HCEC 1CT (cell line): ENCODE measurements at places on chromosomes 6 and 20.
A peak's percentile ranks its signal among the peaks of the same experiment; 100 is the strongest.

DNA sequence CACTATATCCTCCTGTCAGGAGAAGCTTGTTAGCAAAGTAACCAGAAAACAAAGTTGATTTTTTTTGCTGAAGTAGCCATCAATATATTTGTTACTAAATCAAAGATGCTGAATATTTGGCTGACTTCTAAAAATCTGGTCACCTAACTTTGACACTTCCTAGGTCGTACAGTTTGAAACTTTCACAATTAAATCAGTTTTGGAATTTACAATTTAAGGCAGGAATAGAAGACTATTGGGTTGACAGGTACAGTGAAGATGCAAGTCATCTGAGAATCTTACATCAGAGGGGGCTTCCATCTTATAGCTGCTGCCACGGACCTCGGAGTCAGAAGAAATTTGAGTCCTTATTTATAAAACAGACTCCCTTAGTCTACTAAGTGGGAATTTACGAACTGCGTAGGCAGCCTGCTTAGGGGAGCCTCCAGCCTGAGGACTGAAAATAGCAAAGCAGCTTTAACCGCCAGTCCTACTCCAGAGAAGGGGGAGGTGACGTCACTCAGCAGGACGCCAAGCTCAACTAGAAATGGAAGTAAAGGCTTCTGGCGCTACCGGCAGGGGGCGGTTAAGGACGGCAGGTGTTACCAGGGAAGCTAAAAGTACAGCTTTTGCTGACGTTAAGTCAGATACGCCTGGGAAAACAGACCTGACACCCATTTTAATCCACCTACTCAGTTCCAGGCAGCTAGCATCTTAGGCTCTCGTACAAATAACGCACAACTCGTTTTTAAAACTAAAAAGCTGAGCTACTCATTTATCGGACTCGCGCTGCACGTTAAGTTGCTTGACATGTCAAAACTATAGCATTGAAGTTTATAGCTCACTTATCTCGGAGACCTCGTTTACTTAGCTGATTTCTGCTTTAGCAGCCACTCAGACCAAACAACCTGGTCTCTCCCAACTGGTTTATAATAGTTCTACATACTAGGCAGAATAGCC, 61.1 kb upstream of the HFE start:
- DNase-seq: peak; percentile 97

- no peak for DNase-seq
Measured at GRCh38 chr6:7155871-7156579, 48.3 kb downstream of the RREB1 start.

GRCh38 chr20:62575976-62576722, 66.2 kb upstream of the SLCO4A1 start:
- DNase-seq: no peak

- DNase-seq: no peak
Measured at GRCh38 chr6:35718911-35719381, 17.9 kb upstream of the ARMC12 start.

GRCh38 chr6:145498425-145498824, 236.9 kb downstream of the EPM2A start:
- DNase-seq: no peak

GRCh38 chr20:24769878-24770627, 179.0 kb upstream of the CST7 start:
- DNase-seq: no peak

- DNase-seq: no peak
Measured at GRCh38 chr6:112649853-112650252, 302.7 kb downstream of the RFPL4B start.

DNA sequence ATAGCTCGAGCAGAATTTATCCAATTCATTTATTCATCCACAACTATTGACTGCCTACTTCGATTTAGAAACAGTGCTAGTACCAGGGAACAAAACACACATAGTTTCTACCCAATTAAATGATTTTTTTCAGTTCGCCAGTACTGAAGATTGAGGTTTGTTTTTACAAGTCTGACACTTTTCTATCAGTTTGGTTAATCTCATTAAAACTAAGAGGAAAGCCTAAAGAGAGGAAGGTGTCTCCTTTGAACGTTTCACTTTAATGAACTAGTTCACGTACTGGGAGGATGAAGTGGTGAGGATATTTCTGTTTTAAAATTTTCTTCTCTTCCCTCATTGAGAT, 570 bp upstream of the ANKS1A start:
- DNase-seq: no peak

- DNase-seq: no peak
Measured at GRCh38 chr20:25486377-25486776, 78.9 kb downstream of the GINS1 start.

DNA sequence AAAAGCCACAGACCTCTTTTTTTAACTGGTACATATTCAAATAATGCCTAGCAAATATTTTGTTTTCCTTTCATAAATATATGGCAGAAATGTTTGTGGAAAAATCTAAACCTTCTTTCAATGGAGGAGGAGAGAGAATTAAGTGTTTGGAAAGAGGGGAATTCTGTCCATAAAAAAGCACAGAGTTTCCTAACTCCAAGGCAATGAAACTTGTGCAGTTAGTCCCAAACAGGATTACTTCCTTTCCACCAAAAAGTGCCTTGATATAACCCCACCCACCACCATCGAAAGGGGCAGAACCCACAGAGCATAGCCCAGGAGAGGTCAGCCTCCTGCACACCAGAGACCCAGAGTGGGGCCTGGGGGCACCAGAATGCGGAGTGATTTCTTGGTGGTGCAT, 106.3 kb downstream of the OGFRL1 start:
- no peak for DNase-seq

GRCh38 chr6:134740027-134740373, 209.9 kb downstream of the ALDH8A1 start:
- no peak for DNase-seq

GRCh38 chr20:19872001-19872400, 113.9 kb downstream of the RIN2 start:
- DNase-seq: no peak

DNA sequence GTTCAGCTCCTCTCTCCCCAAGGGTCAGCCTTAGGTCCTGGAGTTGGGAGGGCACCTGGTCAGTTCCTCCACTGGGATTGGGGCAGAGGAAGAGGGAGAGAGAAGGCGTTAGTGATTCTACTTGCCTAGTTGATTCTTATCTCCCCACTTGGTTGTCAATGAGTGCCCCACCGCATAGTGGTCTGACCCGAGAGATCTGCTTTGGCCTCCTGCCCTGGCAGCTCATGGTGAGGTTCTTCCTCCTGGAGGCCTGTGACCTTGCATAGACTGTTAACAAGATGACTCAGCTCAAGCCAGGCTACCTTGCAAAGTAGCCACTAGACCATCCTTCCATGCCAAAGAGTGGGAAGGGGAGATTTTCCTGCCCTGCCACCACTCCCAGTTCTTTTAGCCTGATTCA, 160.6 kb downstream of the TMEM200A start:
- DNase-seq: no peak

DNA sequence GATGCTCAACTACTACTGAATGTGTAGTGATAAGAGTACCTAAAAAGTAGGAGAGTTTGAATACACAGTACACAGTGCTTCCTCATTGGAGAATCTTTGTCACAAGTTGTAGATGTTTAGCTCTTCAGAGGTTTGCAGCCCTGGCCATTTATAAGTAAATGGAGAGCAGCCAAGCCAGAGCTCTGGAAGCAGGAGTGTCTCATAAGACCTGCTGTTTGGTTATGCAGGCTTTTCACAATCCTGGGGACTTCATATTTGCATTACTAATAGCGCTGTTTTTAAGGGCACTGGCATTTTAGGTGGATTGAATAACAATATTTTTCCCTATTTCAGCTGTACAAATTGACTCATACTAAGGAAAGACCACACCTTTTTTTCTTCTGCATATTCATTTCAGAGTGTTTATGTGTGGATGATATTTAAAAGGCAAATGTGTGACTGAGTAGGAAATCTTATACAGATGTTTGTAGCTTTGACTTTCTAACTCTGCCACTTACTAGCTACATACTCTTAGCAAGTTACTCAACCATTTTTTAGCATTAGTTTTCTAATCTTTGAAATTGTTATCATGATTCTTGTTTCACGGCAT, 730.5 kb upstream of the MAP3K7 start:
- DNase-seq: no peak

DNA sequence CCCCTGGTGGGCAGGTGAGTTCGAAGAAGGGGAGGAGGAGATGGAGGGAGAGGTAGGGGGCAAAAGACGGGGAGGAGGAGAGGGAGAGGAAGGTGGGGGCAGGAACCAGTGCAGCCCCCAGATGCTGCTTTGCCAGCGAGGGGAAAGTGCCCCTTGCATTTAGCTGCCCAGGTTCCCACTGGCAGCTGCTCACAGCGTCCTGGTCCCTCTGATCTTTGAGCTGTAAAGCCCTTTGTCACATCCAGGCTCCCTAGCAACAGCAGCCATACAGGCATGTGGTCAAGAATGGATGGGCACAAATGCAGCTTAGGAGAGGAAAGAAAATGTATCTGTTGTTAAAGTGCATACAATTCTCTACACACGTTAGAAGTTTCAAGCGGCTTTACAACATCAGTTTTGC, 160.9 kb downstream of the CD83 start:
- DNase-seq: no peak

DNA sequence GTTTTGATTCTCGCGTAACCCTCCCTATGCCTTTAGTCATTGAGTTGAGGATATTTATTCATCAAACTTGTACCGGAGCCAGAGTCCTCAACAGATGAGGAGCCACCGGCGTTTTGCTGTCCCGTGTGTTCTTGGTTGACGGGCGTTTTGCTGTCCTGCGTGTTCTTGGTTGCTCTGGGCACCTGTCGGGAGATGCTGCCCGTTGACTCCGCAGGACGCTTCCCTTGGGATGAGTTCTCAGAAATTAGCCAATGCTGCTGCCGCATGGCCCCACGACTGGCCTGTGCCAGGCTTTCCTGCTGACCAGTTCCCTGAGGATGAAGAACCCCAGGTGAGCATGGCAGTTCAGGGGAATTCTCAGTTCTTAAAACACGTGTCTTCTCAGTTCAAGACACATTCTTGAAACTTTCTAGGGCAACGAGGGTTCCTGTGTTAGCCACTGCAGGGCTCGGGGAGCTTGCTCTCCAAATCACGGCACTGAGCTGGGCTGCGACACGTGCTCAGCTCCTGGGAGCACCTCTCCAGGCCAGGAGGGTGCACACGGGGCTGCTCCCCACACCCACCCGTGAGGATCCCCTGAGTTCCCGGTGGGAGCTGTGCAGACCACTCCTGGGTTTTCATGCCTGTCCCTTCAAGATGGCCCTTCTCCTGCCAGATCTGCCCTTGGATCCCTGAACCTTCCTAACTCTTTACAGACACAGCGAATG, 265.6 kb downstream of the SMOC2 start:
- no peak for DNase-seq

- no peak for DNase-seq
Measured at GRCh38 chr6:81633391-81633790, 119.1 kb downstream of the TENT5A start.

- DNase-seq: no peak
Measured at GRCh38 chr6:5083813-5084359, 1.3 kb upstream of the PPP1R3G start.

DNA sequence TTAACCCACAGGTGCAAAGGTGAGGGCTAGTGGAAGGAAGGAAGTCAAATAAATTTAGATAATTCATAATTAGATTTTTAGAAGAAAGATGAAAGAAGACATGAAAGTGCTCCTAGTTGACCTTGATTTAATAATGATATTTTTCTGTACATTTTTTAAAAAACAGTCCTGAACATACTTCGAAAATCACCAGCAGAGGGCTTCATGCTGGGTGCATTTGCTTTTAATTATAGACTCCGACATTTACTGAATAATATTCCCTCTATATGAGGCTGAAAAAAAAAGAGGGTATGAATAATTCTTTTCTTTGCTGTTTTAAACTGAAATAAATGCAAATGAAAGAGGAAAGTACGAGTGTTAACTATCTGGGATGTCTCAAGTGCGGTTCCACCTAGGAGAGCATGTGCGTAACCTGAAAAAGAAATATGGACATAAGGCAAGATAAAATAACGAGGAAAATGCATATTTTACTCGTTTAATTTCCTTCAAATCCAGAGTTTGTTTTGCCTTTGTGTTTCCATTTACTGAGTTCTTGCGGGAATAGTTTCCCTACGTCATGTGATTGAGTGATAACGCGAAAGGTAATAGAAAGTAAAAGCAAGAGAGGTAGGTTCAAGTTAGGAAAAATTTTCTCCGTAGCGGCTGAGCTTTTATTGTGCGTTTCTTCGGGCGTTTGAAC, 3.1 kb upstream of the TFAP2B start:
- DNase-seq: no peak

DNA sequence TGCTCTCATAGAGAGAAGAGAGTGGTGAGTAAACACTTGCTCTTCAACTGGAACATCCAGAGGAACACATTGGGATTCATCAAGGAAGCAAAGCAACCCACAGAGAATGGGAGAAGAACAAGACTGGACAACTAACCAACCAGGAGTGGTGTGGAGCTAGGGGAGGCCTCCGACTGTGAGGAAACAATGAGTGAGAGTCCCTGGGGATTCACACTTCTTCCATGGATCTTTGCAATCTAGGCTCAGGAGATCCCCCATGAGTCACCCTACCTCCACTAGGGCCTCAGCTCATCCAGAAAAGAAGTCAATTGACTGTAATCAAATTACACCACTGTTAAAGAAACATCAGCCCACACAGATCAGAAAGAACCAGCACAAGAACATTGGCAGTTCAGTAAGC, 42.3 kb upstream of the CLVS2 start:
- no peak for DNase-seq

DNA sequence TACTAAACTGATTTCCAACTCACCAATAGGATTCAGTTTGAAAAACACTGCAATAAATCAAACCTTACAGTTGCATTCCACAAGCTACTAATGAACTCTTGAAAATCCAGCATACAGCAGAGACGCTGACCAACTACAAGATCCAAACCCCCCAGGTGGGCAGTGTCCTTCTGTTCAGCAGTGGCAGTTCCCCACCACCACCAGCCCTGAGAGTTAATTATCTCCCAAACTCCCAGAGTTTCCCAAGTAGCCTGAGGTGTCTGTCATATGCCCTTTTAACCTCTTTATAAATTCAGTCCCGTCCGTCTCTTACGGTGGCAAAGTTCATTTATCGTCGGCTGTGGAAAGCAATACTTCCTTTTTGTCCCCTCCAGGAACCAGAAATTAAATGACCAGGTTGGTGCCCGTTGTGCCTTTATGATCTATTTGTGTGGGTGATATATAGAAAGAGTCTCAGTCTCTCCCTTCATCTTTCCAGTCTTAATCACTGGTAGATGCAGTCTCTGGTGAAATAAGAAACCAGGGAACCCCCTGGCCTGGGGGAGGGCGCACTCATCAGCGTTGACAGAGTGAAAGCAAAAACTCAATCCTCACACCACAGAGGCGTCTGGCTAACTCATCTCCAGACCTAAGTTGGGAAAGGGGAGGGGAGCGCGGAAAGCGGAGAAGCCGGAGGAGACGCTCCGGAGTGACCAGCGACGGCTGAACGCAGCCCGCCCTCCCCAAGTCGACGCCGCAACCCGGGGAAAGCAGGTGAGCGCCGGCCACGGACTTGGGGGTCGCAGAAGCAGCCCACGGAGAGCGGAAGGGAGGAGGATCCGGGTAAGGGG, 717 bp downstream of the MRPL14 start:
- DNase-seq: peak; percentile 72
